Right lung (tissue), 10 donors: ENCODE measurements at places on chromosomes 3 and 15. TPM values are rescaled to one million over a fixed set of nuclear protein-coding genes. Genes with fewer than 3 reads are reported as not detected.
A peak's percentile ranks its signal among the peaks of the same experiment; 100 is the strongest.

NDUFB4 gene
- 158 TPM for polyA plus RNA-seq

SLC35G2 gene
- 5.0 TPM for polyA plus RNA-seq

CLRN1 gene
- not detected for polyA plus RNA-seq

CCDC50 gene
- 66.8 TPM for polyA plus RNA-seq

CPEB1 gene
- polyA plus RNA-seq, result 3.1 TPM

GAP43 gene
- 0.82 TPM for polyA plus RNA-seq

PTPRG gene
- polyA plus RNA-seq, result 55.8 TPM

SETD2 gene
- 44.0 TPM for polyA plus RNA-seq

CPN2 gene
- not detected for polyA plus RNA-seq

PLIN1 gene
- polyA plus RNA-seq, result 1.1 TPM

ECE2 gene
- not detected for polyA plus RNA-seq

BAHD1 gene
- polyA plus RNA-seq, result 13.5 TPM

PLA2G4D gene
- 0.12 TPM for polyA plus RNA-seq

RIOX2 gene
- polyA plus RNA-seq, result 43.0 TPM

LTK gene
- 1.8 TPM for polyA plus RNA-seq

SLC22A13 gene
- 0.06 TPM for polyA plus RNA-seq

LEKR1 gene
- 2.5 TPM for polyA plus RNA-seq

DNA sequence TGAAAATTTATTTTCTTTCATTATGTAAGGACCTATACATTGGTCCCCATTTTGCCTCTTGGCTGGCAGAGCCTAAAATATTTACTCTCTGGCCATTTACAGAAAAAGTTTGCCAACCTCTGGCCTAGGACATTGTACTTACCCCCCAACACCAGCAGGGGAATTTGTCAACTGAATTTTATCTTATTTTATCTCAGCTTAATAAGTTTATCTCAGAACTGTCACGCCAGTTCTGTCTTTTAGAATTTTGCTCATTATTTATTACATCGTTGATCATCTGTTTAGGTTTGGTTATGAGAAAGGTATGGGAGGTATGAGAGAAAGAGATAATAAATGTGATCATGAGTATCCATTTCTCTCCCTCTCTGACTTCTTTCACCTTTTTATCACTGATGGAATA is 38.3 kb downstream of the CHD2 start:
- DNase-seq, result no peak

- no peak for DNase-seq
These were observed 7.1 kb downstream of the CCR4 start for GRCh38 chr3:32958509-32958908.

DNA sequence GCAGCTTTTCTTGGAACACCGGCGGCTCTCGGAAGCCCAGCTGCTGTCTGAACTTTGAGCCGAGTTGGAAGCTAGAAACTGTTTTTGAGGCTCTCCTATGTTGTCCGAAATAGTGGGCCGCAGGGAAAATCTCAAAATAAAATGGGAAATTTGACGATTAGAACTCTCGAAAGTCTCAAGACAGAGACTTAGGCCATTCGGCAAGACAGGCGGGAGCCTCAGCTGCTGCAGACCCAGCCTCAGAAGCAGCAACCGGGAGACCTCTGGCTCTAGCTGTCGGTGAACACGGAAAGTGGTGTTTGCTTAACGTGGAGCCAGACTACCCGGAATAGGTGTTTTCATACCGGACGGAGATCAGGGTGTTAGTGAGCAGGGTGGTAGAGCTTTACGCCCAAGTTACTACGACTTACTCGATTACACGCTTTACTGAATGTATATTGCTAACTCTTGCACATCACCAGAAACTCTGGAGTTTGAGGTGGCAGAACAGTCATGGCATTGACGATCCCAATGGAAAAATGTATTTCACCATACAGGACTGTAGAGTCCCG is 357 bp upstream of the MAN2C1 start:
- DNase-seq, result no peak

- DNase-seq, result no peak
These were observed 101.8 kb downstream of the BDH1 start for GRCh38 chr3:197454014-197454413.

DNA sequence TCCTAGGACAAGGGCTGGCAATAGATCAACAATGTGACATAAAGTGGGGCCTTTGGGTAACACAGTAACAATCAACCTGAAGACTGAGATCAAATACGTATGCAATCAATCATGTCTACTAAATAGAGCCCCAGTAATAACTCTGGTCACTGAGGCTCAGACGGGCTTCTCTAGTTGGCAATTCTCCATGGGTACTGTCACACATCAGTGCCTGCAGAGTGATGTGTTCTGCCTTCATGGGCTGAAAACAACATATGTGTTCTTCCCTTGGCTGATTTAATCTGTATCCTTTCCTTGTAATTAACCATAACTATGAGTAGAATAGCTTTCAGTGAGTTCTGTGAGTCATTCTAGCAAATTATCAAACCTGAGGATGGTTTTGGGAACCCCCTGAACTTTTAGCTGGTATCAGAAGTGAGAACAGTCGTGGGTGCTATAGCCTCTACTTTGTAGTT is 113.6 kb downstream of the TMCO5A start:
- no peak for DNase-seq

DNA sequence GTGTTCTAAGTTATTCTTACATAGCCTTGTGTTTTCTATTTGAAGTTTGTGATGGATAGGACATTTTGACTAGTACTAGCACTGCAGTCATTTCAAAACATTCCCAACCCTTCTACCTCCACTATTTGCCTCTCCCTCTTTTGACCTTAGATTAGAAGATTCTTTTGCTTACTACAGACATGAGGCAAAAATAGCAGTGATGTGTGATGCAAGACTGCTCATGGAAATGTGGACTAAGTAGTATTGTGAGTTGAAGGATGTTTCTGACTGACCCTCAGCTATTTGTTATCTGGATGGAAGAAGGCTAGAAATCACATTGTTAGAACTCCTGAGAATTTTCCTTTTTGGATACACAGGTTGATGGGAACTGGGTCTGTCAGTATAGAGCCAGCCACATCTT is 45.9 kb downstream of the ATP2C1 start:
- DNase-seq, result no peak

DNA sequence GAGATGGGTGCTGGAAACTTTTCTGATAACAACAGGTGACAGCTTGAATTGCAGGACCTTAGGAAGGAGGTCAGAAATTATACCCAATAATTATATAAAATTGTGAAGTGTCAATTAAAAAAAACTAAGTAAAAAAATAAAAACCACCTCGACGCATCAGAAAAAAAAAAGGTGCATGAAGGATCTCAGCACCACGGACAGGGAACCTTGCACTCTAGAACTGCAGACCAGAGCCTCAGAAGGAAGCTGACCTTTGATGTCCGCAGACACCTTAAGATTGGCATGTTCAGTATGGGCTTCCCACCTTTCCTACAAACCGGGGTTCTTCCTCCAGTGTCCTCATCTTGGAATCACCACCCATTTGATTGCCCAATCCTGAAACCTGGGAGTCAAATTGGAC is 60.9 kb downstream of the SCN10A start:
- no peak for DNase-seq

- no peak for DNase-seq
These were observed 9.2 kb downstream of the PLIN1 start for GRCh38 chr15:89669941-89670340.

- no peak for DNase-seq
These were observed 102.6 kb upstream of the ABI3BP start for GRCh38 chr3:101095693-101096430.

GRCh38 chr3:4245671-4246070 is 57.5 kb upstream of the SETMAR start:
- no peak for DNase-seq

- DNase-seq, result no peak
These were observed 157.3 kb upstream of the SMAD3 start for GRCh38 chr15:66907826-66908743.

- DNase-seq, result no peak
These were observed 254.7 kb upstream of the TRIM42 start for GRCh38 chr3:140423146-140423545.

DNA sequence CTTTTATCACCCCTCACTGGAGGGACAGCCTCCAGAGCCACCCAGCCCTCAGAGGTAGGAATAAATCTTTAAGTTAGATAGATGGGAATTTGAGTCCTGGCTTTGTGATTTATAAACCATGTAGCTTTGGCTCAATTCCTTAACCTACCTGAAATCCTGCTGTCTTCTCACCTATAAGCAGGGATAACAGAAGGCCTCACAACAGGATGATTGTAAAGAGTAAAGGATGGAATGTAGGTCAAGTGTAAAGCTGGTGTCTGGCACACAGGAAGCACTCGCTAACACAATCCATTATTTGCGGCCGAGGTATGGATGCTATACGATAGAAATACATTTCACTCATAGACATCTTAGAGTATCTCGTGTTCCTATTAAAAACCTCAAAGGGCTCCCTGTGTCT is 162.9 kb upstream of the LRTM1 start:
- no peak for DNase-seq

- no peak for DNase-seq
These were observed 14.4 kb upstream of the XYLB start for GRCh38 chr3:38332201-38332600.

DNA sequence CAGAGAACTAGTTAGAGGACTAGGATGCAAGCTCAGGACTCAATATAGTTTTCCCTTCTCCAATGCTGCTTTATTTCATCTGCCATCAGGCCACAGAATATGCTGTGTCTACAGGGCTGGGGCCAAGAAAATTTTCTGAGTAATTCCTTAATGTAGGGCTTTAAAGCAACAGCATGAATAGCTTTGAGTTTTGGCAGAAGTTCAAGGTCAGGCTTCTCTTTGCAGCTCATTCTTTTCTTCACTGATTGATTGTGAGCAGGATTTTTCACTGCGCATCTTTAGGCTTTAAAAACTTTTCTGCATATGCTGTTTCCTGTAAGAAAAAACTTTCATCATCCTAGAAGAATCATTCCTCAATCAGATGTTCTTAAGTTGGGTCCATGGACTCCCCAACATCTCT is 4.6 kb downstream of the TMEM108 start:
- DNase-seq, result peak; percentile 78

DNA sequence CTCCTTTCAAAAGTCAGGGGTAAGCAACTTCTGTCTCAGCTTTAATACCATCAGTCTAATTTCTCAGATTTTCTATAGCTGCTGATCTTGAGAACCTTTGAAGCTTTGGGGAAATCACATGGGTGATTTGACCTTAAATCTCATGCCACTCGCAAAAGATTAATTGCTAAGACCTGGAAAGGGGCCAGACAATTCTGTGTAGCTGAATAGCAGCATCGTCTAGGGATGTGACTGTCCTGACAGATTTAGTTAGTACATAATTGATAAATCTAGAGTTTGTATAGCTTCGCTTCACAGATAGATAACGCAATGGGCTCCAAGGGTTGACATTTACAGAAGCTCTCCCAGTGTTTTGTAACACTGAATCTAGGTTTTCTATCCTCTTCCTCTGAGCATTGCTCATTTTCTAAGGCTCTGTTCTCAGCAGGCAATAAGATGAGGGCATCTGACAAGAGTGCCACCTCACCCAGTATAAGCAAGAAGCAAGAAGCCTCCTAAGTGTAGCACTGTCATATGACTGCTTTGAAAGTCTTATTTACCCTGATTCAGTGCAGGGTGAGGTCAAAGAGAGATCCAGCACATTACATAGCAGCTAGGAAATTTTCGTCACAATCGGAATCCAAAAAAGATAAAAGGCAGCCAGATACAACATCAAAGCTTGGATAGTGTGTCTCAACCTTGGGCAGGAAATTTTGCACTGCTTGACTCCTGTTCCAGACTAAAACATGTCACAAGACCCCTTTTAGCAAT is 47.7 kb upstream of the DUT start:
- DNase-seq, result peak; percentile 24

GRCh38 chr3:64467255-64467944 is 220.4 kb downstream of the ADAMTS9 start:
- no peak for DNase-seq

DNA sequence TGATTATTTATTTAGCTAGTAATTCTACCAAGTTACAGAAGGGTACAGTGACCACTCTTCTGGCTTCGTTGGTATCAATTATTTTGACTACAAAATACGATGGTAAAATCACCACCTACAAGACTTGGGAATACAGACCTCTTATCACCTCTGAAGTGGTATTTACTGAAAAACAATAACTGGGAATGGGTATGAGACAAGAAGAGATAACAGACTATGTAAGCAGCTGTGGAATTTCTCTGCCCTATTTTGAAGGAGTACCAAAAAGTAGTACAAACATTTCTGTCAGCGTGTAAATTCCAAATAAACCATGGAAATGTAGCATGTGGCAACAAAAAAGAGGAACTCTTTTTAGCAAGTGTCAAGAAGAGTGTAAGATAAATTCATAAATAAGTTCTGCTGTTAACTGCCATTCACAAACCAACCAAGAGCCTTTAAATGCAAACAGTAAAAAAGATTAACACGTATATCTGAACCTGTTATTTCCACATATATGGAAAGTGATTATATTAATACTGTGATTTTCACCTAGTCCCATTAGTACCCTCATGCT is 77.0 kb upstream of the SLC12A8 start:
- DNase-seq, result no peak

DNA sequence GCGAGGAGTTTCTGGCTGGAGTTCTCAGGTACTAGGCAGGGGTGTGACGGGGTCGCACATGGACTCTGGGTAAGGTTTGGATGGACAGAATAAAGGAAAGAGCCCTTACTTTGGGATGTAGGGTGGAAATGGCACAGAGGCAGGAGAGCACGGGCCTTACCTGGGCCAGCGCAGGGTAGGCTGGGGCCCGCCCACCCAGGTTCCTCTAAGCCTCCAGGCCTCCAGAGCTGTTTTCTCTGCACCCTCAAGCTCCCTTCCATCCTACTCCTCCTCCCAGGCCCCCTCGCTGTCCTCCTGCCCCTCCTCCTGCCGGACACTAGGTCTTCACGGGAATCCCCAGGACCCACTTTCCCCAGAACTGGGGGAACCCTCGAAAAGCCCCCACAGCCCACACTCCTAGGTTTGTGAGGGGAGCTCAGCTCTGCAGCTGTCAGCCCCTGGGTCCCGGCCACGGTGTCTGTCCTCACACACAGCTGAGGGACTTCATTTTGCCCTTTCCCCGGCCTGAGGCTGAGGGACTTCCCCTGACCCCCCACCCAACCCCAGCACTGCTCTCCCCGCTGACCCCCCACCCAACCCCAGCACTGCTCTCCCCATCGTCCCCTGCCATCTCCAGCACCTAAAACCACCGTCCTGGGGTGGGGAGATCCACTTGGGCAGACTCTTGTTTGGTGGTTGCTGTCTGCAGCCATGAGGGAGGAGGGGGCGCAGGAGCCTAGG is 53.0 kb upstream of the PCSK6 start:
- no peak for DNase-seq

- DNase-seq, result no peak
These were observed 26.4 kb upstream of the LAMP3 start for GRCh38 chr3:183188895-183189462.

- DNase-seq, result no peak
These were observed 11.3 kb downstream of the B3GALNT1 start for GRCh38 chr3:161093895-161094294.
